ENCODE measurements at places on chromosomes 5 and 9.
A peak's percentile ranks its signal among the peaks of the same experiment; 100 is the strongest.

DNA sequence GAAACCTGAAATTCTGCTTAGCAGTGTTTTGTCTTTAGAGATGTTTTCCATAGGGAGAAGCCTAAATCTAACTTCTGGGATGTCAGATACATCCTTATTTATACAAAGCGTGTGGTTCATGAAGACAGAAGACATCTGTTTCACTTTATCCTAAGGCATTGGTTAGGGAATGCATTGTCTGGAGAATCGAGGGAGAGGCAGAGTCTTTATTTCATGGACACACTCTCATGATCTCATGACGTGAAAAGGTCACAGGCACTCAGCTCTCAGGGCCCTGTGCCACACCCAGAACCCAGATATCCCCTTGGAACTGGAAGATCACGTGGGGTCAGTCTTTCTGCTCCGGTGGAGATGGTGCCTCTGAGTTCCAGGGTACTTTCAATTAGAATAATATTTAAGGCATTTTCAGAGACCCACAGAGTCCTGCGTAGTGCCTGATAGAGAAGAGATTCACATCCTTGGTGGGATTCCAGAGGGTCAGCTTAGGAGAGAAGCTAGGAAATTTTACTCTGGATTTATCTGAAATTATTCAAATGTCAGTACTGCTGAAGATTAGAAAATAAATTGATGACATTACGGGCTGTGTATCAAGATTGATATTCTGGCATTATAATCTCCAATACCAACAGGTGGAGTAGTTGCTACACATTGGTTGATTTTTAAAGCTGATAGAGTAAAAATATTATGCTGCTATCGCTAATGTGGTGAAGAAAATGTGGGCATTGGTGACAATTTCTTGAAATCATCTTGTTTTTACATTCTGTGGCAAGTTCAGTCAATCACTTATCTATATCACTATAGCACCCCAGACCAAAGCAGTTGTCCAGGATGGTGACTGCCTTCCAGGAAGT is 378.3 kb downstream of the MTRR start:
- no peak for DNase-seq

GRCh38 chr9:126611592-126612325 is 2.0 kb upstream of the LMX1B start:
- peak; percentile 67 for DNase-seq

DNA sequence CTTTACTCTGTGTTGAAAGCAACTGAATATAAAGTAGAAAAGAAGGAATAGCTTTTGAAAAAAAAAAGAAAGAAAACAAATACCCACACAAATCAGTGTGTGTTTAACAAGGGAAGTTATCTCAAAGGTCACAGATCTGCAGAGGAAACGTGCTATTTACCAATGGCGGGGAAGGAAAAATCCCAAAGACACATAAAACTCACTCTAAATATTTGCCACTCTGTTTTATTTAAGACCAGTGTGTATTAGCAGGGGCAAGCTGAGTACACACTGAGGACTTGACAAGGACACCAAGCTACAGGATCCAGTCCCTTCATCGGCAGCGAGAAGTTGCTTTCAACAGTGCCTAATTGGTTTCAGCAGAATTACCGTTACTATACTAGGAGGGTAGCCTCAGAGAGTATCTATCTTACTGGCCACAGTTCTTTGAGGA is 252.5 kb downstream of the DEPDC1B start:
- DNase-seq, result no peak

- DNase-seq, result peak; percentile 58
Observed at GRCh38 chr5:139482050-139482889, at the start of gene STING1. STING1 (minus strand) TSS chr5:139482758; CDS start chr5:139481704, 1,054 bp downstream.

DNA sequence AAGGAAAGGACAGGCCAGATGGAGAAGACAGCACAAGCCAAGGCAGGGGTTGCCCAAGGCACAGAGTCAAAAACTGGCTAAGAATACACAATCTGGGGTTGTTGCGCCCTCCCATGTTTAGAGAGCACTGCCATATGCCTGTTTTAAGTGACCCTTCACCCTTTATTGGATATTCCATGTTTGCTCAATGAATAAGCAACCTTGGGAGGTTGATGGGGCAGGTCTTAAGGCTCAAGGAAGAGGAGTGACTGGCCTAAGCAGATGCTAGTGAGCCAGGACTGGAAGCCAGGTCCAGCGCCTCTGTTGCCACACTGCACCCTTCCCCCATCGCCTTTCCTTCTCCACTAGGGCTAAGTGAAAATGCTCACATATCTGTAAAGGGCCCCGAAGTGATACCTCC is 6.7 kb downstream of the TXN start:
- DNase-seq, result no peak

DNA sequence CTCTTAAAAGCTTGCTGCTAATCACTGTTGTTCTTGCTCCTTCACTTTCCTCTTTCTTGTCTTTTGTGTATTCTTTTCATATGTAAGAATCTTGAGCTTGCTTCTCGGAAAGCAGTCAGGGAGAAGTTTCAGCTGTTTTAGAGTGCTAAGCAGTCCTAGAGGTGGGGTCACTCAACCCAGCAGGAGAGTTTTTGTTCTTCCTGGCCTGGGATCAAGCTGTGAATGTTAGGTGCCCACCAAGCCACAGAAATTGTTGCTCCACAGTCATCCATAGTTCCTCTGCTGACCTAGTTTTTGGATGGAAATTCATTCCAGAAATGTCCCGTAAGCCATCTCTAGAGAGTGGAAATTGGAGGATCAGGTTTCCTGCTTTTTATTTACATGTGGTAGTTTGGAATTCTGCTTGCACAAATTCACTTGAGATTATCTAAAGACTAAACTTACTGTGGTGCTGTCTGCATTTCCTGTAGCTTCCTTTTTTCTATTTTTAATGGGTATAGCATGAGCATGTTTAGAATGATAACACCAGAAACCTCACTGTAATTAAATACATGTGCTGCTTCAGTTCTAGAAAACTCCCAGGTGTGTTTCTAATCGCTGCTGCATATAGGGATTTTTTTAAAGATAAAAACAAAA is 108.7 kb downstream of the MAST4 start:
- no peak for DNase-seq

DNA sequence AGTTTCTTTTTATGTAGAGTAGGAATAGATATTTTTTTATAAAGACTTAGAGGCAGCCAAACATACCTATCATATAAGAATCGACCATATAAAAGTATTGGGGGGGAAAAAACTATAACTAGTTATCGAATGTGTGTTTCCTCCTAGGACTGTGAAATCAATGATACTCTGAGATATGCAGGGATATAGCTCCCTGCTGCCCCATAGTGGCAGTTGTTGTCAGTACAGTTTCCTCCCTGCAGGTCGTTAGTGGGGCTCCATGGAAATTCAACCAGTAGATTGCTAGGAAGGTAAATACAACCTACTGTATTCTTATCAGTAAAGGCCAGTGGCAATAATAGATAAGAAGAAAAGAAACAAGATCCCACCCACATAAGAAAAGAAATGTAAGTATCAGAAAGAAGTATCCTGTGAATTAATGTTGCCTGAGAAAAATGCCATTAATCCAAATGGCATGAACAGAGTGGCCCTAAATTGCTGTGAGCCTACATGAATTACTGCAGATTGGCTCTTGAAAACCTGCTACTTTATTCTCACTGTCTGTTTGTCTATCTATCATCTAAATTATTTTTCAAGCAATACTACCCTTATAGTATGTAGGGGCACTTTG is 136.9 kb upstream of the FBN2 start:
- peak; percentile 14 for DNase-seq

- DNase-seq, result no peak
Observed at GRCh38 chr5:26737348-26738265, 300.8 kb downstream of the CDH9 start.

DNA sequence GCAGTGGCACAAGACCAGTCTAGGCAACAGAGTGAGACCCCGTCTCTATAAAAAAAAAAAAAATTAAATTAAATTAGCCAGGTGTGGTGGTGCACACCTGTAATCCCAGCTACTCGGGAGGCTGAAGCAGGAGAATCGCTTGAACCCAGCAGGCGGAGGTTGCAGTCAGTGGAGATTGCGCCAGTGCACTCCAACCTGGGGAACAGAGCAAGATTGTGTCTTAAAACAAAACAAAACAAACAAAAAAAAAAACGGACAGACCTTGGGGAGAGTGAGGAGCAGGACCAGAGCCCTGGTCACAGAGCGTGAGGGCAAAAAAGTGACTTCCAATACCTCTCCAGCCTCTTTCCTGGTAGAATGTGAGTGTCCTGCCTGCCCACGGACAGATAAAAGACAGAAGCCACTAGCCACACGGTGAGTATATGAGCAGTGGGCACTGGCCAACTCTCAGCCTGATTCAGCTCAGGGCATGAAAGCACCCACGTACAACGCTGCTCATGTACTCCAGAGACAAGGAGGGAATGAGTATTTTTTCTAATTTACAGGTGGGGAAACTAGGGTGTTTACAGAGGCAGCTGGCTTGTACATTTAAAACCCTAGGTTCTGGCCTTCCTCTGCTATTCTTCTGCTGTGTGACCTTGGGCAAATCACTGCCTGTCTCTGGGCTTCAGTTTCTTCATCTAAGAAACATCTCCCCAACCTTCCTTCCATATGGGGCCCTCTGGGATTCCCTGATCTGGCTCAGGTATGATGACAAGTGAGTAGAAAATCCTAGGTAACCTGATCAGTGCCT is 1.8 kb downstream of the OLFML2A start:
- DNase-seq, result no peak

- no peak for DNase-seq
Observed at GRCh38 chr5:168972731-168973130, 328.2 kb downstream of the SLIT3 start.

- no peak for DNase-seq
Observed at GRCh38 chr9:96457266-96457665, 7.3 kb downstream of the HABP4 start.

- DNase-seq, result no peak
Observed at GRCh38 chr5:160167624-160168165, 48.4 kb upstream of the PWWP2A start.

- DNase-seq, result no peak
Observed at GRCh38 chr5:57626703-57627102, 144.1 kb upstream of the ACTBL2 start.

GRCh38 chr5:54703133-54703532 is 185.6 kb downstream of the SNX18 start:
- no peak for DNase-seq

GRCh38 chr5:57366744-57367143 is 115.9 kb downstream of the ACTBL2 start:
- no peak for DNase-seq

DNA sequence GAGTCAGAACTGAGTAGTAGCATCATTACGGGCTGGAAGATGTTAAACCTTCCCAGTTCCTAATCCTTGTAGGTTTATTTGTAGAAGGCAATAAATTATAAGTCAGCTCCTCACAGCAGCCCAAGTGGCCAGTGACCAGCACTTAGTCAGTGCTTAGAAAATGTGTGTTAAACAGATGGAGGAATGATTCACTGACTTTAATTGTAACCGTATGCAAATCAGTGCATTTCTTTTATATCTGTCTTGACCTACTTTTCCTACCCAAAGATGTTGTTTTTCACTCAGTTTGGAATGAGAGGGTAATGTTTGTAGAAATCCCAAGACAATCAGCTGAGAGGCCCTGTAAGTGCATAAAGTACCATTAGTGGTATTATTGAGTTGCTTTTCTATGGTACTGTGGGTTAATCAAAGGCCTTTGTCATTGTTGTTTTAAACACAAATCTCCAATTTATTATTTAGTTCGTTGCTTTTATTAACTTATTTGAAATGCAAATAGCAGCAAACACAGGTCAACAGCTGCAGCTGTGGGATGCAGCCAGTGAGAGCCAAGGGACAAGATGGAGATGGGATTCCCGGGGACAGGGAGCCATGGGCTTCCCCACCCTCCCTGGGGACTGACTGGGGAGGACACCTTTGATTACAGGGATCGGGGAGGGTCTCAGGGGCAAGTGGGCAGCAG is 49.8 kb downstream of the MAP1B start:
- DNase-seq, result no peak

- DNase-seq, result no peak
Observed at GRCh38 chr5:179608131-179608581, 15.3 kb downstream of the HNRNPH1 start.

DNA sequence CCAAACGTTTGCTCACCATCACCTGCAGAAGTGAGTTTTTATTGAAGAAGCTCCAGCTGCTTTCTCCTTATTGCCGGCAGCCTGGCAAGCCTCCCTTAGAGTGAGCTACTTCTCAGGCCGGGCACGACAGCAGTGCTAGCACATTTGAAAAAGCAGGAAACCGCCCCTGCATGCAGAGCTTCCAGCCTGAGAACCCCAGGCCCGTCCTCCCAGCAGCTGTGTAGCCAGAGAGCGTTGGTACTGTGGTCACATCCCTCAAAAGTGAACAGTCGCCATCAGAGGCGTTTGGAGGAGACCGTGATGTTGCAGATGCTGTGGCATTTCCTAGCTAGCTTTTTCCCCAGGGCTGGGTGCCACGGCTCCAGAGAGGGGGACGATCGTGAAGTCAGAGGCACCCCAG is 23.5 kb downstream of the SLC25A25 start:
- no peak for DNase-seq

GRCh38 chr5:178150977-178151734 is 2.5 kb downstream of the NHP2 start:
- no peak for DNase-seq

DNA sequence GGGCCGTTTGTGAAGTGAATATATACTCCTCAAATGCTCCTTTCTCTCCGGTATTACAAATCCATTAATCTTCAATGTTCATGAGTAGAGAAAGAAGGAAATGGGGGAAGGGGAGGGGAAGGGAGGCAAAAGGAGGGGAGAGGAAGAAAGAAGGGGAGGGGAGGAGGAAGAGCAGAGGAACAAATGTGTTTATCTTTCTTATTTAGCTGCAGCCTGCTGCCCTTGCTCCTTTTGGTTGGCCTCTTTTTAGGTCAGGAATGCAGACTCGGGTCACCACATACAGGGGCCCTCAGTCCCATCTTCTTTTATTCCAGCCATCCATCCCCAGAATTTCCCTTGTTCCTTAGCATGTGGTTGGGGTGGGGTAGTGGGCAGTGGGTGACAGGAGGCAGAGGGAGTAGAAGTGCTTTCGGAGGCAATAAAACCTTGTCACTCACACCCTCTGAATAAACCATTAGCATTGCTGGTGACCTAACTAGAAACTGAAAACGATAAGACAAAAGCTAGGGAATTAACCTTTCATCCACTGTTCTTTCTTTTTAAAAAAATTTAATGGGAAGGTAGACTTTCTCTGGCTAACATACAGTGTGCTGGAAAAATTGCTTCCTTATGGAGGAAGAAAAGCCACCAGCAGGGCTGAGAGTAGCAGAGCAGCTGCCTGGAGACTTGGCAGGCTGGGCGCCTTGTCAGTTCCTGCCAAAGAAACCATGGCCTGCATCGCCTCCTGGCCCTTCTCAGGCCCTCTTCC is 16.8 kb upstream of the PRLR start:
- DNase-seq, result no peak

DNA sequence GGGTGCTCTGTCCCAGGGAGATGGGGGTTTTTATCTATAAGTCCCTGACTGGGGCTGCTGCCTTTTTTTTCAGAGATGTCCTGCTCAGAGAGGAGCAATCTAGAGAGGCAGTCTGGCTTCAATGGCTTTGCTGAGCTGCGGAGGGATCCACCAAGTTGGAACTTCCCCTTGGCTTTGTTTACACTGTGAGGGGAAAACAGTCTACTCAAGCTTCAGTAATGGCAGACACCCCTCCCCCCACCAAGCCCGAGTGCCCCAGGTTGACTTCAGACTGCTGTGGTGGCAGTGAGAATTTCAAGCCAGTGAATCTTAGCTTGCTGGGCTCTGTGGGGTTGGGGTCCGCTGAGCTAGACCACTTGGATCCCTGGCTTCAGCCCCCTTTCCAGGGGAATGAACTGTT is 375.8 kb downstream of the RAB3C start:
- DNase-seq, result no peak
